ENCODE measurements at places on chromosomes 4 and X.

DNA sequence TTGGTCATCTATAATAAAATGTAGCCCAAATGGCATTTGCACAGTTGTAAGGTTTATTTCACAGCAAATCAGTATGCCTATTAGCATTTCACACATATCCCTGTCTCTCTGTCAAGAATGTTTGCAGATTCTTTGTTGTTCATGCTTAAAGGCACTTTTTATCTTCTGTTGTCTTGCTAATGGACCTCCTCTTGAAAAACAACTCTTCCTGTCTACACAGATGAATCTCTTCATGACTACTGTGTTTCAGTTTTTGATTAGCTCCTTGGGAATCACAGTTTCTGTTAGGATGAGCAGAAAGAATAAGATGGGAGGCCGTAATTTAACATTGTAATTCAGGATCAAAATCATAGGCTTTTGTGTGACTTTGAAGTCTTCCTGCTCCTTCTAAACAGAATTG is 35.5 kb upstream of the SLC4A4 start:
- no peak for DNase-seq

GRCh38 chr4:28443371-28443770 is 1582.7 kb downstream of the STIM2 start:
- DNase-seq: no peak

- peak; percentile 35 for DNase-seq
These were observed at the start of gene GK for GRCh38 chrX:30653415-30654131. Gene GK, plus strand, starts transcription at chrX:30653423. Its CDS starts 115 bp downstream, at chrX:30653538.

GRCh38 chr4:82181789-82182188 is 192.0 kb downstream of the HNRNPD start:
- no peak for DNase-seq

- no peak for DNase-seq
These were observed 3.4 kb downstream of the PJA1 start for GRCh38 chrX:69161786-69162349.

DNA sequence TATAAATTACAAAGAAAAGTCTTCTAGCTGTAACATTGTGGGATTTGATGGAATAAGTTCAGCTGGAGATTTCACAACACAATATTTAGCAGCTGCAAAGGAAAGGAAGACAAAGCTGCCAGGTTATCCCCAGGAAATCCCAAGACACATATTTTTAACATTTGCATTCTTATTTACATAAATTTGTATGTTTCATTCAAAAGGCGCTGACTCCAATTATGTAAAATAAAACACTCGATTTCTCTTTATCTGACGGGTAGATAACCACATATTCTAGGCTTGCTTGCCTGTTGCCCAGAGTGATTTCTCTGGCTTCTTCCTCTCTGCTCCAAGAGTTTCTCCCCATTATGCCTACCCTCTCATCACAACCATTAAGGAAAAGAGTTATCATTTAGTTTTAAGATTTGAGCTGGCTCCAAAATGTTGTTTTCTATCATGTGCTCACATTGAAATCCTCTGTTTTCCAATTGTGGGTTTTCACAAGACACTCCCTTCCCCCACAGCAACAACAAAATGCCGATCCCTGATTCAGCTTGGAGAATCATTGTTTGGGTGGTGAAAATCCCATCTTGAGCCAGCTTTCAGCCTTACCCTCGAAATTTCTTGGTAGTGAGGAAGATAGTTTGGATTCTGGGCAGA is 128.2 kb upstream of the RASGEF1B start:
- no peak for DNase-seq

DNA sequence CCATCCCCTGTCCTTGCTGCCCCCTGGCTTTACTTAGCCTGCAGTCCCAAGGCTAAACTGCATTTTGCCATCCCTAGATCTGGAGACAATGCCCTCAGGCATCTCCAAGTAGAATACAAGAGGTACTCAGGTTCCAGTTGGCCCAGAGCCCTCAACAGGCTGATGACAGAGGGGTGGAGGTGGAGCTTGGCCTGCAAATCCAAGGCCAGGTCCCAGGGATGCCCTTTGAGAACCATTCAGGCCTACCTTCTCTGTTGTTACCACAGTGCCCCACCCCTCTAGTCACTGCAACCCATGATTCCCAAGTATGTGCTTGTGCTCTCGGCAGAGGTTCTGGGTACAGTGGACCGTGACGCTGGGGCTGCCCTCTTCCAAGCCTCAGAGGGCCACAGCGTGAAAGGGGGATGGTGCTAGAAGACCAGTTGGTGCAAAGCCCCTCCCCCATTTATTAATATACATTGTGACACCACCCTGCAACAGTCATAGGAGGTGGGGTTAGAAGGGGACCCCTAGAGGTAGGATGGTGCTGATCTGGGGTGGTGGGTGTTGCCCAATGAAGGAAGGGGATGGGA is 6.4 kb upstream of the UBA1 start:
- DNase-seq: no peak

DNA sequence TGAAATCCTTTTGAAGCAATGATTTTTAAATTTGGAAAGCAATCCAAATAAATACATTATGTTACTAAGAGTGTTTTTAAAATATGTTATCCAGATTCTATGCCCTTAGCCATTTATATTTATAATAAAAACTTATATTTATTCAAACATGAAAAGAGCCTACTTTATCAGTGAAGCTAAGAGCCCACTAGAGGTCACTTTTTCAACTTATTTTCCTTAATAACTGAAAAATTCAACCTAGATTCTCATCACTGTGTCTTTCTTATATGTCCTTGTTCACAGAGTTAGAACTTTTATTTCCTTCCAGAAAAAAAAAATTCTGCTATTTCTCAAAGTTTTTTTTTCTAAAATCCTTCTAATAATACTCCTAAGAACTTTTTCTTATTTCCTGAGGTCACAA is 23.9 kb downstream of the PRDM8 start:
- peak; percentile 21 for DNase-seq

DNA sequence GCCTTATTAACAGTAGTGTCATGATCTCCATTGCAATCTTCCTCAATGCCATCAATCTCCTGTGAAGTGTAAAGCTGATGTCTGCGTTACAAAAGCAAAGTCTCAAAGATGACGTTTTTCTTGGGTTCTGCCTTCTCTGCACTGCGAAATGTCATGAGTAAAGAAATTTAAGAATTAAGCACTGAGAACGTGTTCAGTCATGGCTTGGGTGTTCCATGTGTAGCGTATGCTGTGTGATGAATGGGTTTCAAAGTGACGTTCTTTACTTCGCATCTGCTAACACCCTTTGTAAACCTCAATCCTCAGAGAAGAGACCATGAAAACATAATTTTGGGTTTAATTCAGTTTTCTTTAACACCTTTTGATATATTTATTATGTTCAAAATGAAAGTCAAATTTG is 999 bp downstream of the NAP1L5 start:
- DNase-seq: no peak

GRCh38 chr4:74529284-74530041 is 84.5 kb downstream of the AREG start:
- no peak for DNase-seq

- DNase-seq: no peak
These were observed 297.5 kb upstream of the KLF3 start for GRCh38 chr4:38366456-38366855.

GRCh38 chr4:36325499-36325898 is 44.1 kb downstream of the DTHD1 start:
- peak; percentile 89 for DNase-seq

DNA sequence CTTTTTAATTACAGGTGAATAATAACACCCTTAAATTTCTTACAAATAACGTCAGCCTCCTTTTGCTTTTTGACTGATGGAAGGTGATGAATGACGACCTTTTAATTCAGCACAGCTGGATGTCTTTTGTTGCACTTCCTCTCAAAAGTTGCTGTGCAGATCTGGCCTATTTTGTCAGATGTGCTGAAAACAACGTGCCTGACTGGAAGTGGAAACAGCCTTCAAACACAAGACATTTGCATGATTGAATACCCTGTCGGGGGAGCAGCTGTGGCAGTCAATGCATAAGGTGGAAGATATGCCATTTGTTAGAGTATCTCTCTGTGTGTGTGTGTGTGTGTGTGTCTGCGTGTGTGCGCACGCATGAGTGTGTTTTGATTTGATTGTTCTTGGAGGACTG is 579.7 kb downstream of the SPRY1 start:
- no peak for DNase-seq

GRCh38 chr4:123606946-123607542 is 210.4 kb downstream of the SPRY1 start:
- peak; percentile 64 for DNase-seq

- DNase-seq: peak; percentile 2
These were observed 59.7 kb upstream of the WDR44 start for GRCh38 chrX:118286066-118286762.

- no peak for DNase-seq
These were observed 397.9 kb downstream of the PPP3CA start for GRCh38 chr4:100949350-100949935.

Measured in suppressor macrophage treated with lipopolysaccharide for 4 hours (primary cell).